ENCODE measurements at places on chromosomes 3 and 15. TPM values are rescaled to one million over a fixed set of nuclear protein-coding genes. Genes with fewer than 3 reads are reported as not detected.

Gene STAB1
- 98.4 TPM for polyA plus RNA-seq

Gene SNX33
- polyA plus RNA-seq, result 14.2 TPM

Gene KY
- 0.69 TPM for polyA plus RNA-seq

Gene GPR149
- not detected for polyA plus RNA-seq

Gene CCK
- polyA plus RNA-seq, result not detected

Gene SLC22A13
- 9.9 TPM for polyA plus RNA-seq

Gene SENP7
- 5.4 TPM for polyA plus RNA-seq

Gene CKMT1A
- polyA plus RNA-seq, result 19.9 TPM

Gene NUP210
- polyA plus RNA-seq, result 5.6 TPM

Gene SEMA3F
- polyA plus RNA-seq, result 36.7 TPM

Gene ALG1L2
- not detected for polyA plus RNA-seq

Gene IL5RA
- 0.22 TPM for polyA plus RNA-seq

Gene FBXO40
- not detected for polyA plus RNA-seq

Gene CCR9
- polyA plus RNA-seq, result 0.43 TPM

Gene RHOV
- 4.6 TPM for polyA plus RNA-seq

Gene CPN2
- 15.8 TPM for polyA plus RNA-seq

Gene C3orf49
- polyA plus RNA-seq, result not detected

Gene GOLGA8T
- 0.28 TPM for polyA plus RNA-seq

All from kidney (tissue), 22 donors.